ENCODE measurements at places on chromosomes 1 and 21.

GRCh38 chr1:109487261-109487660, 3.6 kb downstream of the ATXN7L2 start:
- no peak for DNase-seq

GRCh38 chr1:205670611-205671430, 9.5 kb downstream of the SLC45A3 start:
- no peak for DNase-seq

DNA sequence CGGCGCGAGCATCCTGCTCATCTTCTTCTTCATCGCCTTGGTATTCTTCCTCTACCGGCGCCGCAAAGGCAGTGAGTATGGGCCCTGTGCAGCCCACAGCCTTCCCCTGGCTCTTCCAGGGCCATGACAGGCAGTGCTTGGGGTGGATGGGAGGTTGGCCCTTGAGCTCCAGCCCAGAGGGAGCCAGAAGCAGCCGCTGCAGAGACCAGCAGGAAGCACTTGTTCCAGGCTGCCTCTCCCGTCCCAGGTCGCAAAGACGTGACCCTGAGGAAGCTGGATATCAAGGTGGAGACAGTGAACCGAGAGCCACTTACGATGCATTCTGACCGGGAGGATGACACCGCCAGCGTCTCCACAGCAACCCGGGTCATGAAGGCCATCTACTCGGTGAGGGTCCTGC, 87.3 kb upstream of the CD1D start:
- DNase-seq: no peak

- DNase-seq: no peak
These were observed 3.8 kb upstream of the FAM20B start for GRCh38 chr1:179021873-179022272.

DNA sequence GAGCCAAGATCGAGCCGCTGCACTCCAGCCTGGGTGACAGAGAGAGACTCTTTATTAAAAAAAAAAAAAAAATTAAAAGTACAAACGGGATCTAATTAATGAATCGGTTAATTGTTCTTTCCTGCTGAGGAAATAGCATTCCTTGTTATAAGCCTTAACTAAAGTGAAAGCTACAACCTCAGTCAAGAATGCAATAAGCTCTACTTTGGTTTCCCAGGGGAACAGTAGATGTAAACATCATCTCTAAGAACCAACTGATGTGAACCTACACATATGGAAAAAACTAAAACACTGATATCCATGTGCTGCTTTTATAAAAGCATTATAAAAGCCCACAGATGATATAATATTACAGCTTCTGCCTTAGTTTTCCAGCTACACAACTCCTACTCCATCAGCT, 41.9 kb downstream of the LPGAT1 start:
- DNase-seq: no peak

GRCh38 chr1:55773211-55773940, 558.2 kb upstream of the USP24 start:
- no peak for DNase-seq

DNA sequence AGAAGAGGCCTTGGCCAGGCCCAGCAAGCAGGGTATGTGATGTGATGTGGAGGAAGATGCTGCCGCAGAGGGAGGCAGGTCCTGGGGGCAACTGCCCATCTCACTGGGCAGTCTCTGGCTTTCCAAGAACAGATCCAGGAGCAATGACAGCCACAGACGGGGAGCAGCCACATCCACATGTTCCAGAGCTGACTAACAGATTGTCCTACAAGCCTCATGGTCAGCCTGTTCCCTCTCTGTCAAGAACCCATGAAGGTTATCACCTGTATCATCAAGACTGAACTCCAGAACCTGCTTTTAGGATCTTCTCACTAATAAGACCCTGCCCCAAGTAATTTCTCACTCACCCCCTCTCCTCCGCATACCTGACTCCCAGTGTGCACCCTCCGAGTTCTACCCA, 187.8 kb downstream of the RUNX1 start:
- no peak for DNase-seq

Data from keratinocyte (primary cell).